ENCODE measurements at places on chromosomes 4 and X. TPM values are rescaled to one million over a fixed set of nuclear protein-coding genes. Genes with fewer than 3 reads are reported as not detected.
A peak's percentile ranks its signal among the peaks of the same experiment; 100 is the strongest.

ZNF157 gene
- total RNA-seq = 0.14 TPM

ELOVL6 gene
- 6.8 TPM for total RNA-seq

- peak; percentile 38 for DNase-seq
These were observed 78.1 kb downstream of the EVC start for GRCh38 chr4:5789141-5789540.

DNA sequence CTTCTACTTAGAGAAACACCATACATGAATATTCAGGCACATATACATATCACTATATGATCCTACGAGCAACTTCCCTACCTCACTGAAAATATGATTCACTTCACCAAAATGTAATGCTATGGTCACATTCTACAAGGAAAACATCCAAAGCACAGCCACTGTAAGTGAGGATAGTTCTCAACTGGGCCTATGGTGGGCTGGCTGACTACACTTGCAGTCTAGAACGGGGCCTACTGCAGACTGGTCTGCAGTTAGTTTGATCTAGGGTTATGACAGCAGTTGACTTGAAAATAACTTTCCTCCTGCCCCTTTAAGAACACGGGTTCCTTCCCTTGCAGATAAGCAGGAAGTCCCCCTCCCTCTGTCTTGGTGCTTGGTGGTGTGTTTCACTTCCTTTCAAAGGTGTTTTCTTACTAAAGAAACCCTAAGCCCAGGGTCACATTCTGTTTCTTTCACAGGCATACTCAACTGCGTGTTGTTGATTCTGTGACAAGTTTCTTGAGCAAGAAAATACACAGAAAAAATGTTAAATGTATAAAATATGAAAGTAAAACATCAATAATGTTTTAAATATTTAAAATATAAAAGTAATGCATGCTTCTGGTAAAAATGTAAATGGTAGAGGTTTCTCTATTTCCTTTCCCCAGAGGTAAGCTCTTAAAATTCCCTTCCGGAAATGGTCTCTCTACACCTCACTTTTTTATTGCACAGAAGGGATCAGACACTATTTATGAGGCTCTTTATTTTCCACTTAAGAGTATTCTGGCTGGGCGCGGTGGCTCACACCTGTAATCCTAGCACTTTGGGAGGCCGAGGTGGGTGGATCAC is 18.0 kb upstream of the TMSB4X start:
- DNase-seq = no peak

- no peak for DNase-seq
These were observed 17.9 kb downstream of the SLC30A9 start for GRCh38 chr4:42008011-42008786.

DNA sequence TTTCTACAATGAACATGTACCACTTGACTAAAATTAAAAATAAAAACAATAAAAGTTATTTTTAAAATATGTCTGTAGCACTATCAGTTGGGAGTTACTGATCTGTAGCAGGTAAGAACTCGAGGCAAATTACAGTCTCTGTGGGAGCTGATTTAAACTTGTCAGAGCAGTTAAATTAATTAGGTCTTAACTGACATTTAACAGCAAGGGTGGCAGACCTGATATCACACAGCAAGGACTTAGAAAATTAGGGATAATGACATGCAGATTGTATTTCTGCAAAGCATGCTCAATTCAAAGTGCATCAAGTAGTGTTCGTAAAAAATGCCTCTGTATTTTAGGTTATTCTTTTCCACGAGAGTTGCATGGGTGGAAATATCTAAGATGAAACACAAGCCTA is 208.9 kb downstream of the SPATA18 start:
- no peak for DNase-seq

DNA sequence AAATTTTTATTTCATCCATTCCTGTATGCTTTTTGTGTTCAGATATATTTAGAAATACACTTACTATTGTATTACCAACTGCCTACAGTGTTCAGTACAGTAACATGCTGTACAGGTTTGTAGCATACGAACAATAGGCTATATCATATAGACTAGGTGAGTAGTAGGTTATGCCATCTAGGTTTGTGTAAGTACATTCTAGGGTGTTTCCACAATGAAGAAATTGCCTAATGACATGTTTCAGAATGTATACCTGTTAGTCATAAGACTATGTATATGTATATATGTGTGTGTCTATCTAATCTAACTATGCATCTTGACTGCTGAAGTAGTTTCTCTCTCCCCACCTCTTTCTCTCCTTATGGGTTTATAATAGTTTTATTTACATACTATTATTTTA is 51.5 kb upstream of the BTC start:
- no peak for DNase-seq

DNA sequence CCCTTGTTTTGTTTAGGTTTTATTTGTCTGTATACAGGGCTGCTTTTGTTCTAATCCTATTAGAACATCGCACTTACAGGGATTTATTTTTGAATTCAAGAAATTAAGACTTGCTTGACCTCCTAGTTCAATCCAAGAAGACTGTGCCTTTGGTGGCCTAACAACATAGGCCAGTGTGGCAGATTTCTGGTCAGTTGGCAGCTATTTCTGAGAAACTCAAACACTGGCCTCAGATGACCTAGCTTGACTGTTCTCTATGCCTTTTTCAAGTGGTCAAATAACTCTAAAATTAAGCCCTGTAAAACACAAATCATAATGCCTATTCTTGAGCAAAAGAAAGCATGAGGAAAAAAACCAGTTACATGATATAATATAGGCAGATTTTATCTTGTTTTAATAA is 89.3 kb upstream of the GPR34 start:
- DNase-seq = no peak

GRCh38 chr4:98374643-98375042 is 113.5 kb downstream of the RAP1GDS1 start:
- DNase-seq = no peak

DNA sequence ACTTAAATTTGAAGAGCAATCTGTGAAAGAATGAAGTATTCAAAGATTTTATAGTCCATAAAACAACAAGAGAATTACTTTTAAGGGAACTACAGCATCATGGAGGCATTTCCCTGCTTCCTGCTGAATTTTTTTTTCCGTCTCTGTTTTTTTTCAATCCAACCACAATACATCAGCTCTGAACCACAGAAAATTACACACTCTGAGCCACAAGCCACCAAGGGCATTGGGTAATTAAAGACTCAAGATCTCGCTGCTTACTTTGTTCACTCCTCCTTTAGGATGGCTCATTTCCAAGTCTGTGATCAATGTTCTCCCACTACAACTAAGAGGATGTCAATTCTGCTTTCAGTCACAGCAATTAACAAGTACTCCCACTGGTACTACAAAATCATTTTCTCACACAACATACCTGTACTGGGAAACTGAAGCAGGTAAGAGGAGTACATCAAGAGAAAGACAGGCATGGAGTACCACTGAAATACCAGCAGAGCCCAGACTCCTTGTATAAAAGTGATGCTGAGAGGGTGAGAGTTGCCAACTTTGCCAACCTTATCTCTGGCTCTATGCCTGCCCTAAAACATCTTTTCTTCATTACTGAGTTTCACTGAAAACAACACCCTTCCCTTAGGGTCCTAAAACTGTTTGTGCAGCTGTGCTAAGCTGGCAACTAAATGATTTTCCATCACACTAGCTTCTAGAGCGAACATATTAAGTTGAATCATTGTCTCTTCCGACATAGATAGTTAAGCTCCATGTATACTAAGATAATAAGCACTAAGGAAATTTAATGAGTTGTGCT is 105.8 kb upstream of the MAGEB18 start:
- DNase-seq = no peak

- DNase-seq = peak; percentile 89
These were observed 40.6 kb downstream of the FAM149A start for GRCh38 chr4:186144946-186145569.

DNA sequence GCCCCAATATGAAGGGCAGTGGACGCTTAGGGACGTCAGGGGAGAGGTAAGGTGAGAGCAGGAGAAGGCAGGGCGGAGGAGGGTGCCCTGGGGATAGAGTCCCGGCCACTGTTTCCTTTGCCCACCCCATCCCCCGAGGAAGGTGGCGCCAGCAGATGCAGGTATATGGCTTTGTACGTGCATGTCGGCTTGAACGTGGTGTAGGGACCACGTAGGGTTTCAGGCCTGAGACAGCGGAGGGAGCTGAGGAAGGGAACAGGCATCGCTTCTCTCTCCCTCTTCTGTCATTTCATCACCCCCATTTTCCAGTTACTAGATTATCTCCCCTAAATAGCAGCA is 97.9 kb downstream of the PHKA2 start:
- DNase-seq = peak; percentile 72

DNA sequence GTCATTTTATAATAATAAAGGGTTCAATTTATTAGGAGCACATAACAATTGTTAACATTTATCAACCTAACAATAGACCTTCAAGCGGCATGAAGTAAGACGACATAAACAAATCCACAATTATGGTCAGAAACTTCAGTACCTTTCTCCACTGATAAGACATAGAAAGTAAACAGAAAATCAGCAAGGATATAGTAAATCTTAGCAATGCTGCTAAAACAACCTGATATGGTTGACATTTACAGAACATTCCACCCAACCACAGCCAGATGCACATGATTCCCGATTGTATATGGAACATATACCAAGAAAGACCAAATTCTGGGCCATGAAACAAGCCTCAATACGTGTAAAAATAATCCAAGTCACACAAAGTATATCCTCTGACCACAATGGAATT is 71.3 kb downstream of the ZFYVE28 start:
- DNase-seq = no peak

DNA sequence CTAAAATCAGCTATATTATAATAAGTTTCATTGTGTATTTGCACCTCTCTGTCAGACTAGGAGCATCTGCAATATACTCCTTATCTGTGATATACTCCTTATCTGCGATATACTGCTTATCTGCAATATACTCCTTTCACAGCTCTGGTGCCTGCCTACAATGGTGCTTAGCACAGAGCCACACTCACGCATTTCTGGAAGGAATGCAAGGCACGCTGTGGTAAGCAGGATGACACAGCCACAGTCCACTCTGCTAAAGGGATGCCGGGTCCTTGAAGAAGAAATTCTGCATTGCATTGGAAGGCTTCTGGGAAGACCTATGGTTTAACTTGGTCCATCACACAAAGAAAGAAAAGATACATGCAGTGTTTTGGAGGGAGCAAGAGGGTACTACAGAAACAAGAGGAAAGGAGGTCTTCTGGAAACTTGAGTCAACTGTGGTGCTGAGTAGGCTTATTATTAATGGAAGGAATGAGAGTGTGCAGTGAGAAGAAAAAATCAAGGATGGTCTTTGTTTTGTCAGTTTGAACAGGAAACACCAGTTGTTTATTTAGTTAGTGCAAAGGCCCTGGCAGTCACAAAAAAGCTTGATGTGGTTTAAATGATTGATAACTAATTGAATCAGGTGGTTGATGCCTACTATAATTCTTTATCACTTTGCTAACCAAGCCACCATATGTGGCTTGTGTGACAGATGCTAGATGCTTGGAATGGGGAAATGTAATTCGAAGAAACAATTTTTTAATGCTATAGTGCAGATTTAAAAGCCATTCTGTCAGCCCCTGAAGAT is 342.3 kb downstream of the GRXCR1 start:
- DNase-seq = no peak

DNA sequence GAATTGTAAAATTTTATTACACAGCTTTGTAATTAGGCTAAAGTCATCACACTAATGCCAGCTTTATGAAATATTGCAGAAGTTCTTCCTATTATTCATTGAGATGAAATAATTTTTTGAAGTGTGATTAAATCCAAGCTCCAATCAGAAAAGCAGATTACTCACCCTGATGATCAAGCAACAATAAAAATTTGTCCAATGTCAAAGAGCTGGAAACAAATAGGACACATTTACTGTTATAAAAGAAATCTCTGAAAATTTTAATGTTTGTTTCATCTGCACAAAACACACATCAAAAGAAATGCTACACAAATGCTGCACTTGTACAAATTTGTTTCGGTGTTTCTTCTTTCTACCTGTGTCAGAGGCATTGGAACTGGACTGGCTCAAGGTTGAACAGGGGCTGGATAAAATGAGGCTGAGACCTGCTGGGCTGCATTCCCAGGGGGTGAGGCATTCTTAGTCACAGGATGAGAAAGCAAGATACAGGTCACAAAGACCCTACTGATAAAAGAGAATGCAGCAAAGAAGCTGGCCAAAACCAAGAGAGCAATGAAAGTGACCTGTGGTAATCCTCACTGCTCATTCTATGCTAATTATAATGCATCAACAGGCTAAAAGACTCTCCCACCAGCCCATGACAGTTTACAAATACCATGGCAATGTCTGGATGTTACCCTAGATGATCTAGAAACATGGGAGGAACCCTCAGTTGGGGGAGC is 78.3 kb downstream of the GASK1B start:
- no peak for DNase-seq
